ENCODE measurements at places on chromosomes 11 and 22.

DNA sequence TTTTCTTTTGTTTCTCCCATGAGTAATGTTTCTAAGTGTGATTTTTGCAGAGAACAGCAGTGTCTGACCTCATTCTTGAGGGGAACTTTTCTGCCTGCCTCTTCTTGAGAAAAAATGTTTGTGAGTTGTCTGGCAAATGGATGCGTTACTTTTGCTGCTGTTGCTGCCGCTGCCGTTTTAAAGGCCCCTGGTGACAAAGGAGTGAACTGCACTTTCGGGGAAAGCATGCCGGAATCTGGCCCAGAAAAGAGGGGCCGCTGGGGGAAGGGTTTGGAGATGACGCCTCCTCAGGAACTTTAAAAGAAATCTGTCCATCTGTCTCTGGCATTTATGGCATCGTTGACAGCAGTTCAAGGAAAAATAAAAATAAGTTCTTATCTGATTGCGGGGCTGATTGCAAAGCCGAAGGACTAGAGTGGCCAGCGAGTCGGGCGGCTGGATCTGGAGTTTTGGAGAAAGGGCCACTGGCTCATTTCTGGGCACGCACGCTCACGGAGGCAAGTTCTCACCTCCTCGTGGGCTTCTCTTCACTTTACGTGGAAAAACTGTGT lies 16.5 kb downstream of the ZBTB16 start:
- DNase-seq, result no peak

- DNase-seq, result no peak
Measured at GRCh38 chr11:129460714-129461113, 85.1 kb downstream of the BARX2 start.

GRCh38 chr11:20089796-20090653 lies 70.2 kb downstream of the DBX1 start:
- no peak for DNase-seq

DNA sequence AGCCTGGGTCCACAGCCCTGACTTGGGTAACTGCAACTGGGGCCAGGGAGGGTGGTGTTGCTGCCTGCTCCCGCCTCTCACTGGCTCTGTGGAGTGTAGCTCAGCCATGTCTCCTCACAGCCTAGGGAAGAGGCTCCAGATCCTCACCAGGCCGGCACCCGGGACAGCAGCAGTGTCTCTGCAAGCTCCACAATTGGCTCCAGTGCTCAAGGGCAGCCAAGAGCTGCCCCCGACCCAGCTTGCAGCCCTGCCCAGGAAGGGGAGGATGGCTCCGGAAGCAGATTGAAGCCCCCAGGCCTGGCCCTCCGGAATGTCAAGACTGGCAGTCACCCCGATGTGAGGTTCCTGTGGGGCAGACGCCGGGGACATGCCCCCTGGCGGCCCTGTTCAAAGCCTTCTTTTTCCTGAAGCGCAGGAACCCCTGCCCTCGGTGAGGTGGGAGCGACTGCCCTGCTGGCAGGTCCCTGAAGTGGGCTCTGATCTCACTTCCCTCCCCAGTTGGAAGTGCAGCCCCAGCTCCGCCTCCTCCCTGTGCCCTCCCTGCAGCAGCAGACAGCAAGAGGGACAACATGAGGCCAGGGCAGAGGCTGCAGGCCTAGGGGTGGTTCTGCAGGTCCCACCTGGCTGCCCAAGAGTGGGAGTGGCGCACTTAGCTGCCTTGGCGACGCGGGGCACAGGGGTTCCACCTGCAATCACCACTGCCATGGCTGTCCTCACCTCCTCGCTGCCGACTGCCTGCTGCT lies 816.2 kb upstream of the LUZP2 start:
- no peak for DNase-seq

- DNase-seq, result no peak
Measured at GRCh38 chr22:40638261-40638660, 1.7 kb upstream of the MRTFA start.

GRCh38 chr22:26642465-26643417 lies 14.6 kb upstream of the MIAT start:
- DNase-seq, result no peak

DNA sequence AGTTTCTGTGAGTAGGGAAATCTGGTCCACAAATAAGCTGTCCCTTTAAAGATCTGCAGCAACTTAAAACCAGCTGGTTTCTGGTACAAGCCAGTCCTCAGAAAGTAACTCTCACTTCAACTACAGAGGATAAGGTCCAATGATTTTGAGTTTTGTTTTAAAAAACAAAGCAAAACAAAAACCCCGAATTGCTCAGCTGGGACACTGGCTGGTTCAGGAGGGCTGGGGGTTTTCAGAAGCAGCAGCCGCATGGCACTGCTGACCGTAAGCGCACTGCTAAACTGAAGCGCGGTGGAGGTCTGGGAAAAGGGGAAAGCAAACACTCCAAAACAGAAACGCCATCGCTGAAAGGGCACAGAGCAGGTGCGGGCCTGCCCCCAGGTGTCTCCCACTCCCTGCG lies 59.7 kb downstream of the MICAL3 start:
- no peak for DNase-seq

- no peak for DNase-seq
Measured at GRCh38 chr22:34036931-34037330, 116.7 kb upstream of the LARGE1 start.

DNA sequence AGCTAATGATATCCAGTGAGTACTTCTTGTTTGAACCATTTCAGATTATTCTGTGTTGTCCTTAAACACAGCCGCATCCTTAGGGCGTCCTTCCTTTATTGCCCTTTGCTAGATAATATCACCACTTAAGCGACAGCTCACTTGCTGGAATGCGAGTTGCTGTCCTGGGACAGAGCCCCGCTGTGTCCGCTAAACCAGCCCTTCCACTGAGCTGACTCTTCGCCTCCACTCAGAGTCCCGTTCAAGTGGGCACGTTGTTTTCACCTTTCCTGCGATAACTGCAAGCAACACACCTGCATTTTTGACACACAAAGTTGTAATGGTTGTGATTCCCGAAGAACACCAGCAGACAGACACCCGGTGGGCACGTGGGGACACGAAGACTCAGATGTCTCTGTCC lies 140.0 kb downstream of the TBC1D22A start:
- no peak for DNase-seq

- no peak for DNase-seq
Measured at GRCh38 chr11:61012737-61013215, 41.3 kb downstream of the CD6 start.

DNA sequence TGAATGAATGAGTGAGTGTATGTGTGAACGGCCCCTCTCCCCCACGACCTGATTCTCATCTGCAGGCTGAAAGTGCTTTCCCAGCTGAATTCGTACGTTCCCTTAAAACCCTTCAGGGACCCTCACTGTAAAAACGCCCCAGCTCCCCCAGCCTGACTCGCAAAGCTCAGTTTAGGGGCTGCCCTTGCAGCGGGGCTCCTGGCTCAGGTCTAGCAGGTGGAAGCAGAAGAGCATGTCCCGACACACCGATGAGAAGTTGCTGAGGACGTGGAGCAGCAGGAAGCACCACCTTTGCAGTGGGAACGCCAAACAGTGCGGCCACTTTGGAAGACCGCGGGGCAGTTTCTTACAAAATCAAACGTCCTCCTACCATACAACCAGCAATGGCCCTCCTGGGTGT lies 3.6 kb upstream of the MRPL23 start:
- no peak for DNase-seq

DNA sequence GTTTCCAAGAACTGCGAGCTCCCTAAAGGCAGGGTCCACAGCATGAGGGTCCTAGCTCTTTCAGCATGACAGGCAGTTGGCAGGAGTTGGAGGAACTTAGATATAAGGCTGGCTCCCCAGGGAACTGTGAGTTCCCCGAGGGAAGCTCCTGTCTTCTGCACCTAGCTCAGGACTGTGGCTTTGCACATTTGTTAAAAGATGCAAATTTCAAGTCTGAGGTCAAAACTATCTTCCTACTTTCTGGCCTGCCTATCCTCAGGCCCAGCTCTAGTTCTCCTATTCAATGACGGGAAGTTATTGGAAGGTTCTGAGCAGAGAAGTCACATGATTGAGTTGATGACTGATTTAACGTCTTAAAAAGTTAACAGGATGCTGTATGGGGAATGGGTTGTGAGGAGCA lies 11.7 kb upstream of the UCP3 start:
- DNase-seq, result no peak

GRCh38 chr22:41469218-41469851 lies 418 bp downstream of the ACO2 start:
- no peak for DNase-seq

DNA sequence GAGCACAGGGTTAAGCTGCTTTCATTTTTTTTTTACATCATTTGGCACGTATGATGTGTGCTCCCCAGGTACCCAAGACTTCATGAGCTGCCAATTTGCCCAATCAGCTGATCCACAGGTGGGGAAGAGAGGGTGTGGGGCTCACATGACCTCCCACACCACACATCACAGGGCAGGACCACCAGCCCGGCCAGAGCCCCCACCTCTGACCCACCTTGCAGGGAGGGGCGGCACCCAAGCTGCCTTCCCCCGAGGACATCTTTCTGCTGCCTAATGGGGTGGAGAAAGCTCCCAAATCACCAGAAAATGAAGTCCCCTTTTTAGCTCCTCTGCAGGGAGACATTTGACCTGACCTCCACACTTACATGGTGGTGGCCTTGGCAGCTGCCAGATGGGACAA lies 119.8 kb downstream of the MPPED1 start:
- no peak for DNase-seq

- DNase-seq, result no peak
Measured at GRCh38 chr11:82959987-82960778, 58.6 kb downstream of the DDIAS start.

GRCh38 chr11:59416613-59417012 lies 9.6 kb downstream of the OR5A2 start:
- no peak for DNase-seq

DNA sequence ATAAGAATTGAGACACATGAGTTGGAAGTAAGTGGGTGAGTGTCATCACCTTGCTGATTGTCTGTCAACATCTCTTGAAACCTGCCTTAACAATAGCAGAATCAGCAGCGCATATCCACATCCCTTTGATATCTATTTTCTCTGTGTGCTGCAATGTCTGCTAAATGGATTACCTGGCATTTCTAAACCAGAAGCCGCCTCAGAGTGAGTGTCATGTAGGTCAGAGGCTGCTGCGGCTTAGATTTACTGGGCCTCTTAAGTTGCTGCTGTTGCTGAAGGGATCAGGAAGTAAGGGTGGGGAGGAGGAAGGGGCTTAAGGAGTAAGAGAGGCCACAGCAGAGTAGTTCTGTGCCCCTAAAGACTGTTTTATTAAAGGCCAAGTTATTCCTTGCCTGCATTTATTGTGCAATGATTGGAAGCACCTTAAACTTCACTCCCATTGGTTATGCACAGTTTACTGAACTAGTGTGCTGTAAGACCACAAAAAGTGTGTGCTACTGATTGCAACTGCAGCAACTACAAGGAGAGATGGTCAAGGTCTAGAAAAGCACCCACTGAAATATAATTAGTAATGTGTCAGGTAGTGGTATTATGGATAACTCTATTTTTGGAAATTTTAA lies 29.8 kb upstream of the TMEM41B start:
- DNase-seq, result no peak

- DNase-seq, result no peak
Measured at GRCh38 chr11:34416766-34417165, 22.0 kb upstream of the CAT start.

DNA sequence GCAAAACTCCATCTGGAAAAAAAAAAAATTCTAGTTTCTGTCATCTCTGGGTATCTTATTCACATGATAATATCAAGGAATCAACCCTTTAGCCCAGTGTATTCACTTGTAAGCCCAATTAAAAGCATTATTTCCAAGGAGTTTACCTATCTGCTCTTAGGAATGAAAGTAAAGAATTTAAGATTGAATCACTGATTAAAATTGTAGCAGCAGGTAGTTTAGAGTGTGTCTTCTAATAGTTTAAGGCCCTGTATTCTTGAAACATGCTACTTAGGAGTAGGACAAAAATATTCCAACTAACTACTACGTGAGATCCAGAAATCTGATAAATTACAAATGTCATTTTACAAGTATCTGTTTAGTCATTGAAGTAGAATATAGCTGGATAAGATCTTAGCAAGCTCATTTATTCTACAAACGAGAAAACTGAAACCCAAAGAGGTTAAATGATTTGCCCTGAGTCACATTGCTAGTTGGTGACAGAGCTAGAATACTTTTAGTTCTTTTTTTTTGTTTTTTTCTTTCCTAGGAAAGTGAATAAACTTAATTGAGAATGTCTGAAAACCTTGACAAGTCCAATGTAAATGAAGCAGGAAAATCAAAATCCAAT lies 4.0 kb downstream of the TCP11L1 start:
- no peak for DNase-seq

DNA sequence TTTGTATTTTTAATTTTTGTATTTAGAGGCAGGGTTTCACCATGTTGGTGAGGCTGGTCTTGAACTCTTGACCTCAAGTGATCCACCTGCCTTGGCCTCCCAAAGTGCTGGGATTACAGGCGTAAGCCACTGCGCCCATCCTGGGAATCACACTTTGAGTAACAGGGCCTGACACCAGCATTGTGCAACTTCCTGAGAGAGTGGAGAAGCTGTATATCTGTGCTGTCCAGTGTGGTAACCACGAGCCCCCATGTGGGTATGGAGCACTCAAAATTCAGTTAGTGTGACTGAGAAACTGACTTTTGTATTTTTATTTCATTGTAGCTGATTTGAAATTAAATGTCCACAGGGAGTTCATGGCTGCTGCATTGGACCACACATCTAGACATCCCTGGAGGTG lies 36.2 kb downstream of the MPPED1 start:
- DNase-seq, result no peak

DNA sequence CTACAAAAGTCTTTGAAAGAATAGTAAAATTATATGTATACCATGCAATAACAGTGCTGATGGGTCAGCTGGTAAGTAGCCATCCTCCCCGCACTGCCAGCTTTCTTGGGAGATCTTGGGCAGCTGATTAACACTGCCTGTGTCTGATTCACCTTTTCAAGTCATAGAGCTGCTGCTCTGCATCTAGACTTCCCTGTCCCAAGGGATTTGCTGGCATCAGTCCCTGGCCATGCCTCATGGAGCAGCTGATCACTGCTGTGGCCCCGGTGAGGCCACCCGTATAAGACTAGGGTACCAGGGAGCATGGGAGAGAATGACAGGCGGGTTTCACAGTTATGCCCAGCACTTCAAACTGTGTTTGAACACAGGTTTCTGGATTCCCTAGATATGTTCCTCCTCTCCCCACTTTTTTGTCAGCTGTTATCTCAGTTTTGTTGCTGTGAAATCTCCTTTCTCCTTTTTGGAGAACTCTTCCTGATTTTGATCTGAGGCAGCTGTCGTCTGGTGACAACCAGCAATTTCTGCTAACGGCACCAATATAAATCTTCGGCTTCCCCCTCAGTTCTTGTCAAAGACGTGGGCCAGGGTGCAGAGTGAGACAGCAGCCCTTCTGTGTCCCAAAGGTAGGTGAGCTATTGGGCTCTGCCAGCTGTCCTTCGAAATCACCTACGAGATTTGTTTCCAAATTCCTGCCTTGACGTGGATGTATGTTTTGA lies 438.9 kb downstream of the NTM start:
- no peak for DNase-seq

DNA sequence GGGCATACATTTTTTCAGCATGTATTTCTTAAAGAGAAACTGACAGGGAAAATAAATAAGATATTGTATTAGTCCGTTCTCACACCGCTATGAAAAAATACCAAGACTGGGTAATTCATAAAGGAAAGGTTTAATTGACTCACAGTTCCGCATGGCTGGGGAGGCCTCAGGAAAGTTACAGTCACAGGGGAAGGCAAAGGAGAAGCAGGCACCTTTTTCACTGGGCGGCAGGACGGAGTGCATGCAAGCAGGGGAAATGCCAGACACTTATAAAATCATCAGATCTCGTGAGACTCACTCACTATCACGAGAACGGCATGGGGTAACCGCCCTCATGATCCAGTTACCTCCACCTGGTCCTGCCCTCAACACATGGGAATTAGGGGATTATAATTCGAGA lies 44.2 kb downstream of the PPFIA1 start:
- DNase-seq, result no peak

GRCh38 chr11:68749229-68750123 lies 1.8 kb downstream of the TESMIN start:
- DNase-seq, result no peak

Measured in HFF-Myc (cell line).